ENCODE measurements at places on chromosomes 1 and 21. TPM values are rescaled to one million over a fixed set of nuclear protein-coding genes. Genes with fewer than 3 reads are reported as not detected.

CR1L gene
- total RNA-seq, result not detected

CBR3 gene
- total RNA-seq, result 29.4 TPM

VTCN1 gene
- total RNA-seq, result not detected

S100A1 gene
- 0.54 TPM for total RNA-seq

SLAMF8 gene
- total RNA-seq, result not detected

TYW3 gene
- 19.6 TPM for total RNA-seq

ARHGAP29 gene
- 32.5 TPM for total RNA-seq

OR6K6 gene
- total RNA-seq, result not detected

MROH7 gene
- total RNA-seq, result 0.27 TPM

RGS21 gene
- not detected for total RNA-seq

TAL1 gene
- 0.08 TPM for total RNA-seq

LCE3C gene
- total RNA-seq, result not detected

BARHL2 gene
- not detected for total RNA-seq

GCSAML gene
- not detected for total RNA-seq

KRTAP12-4 gene
- not detected for total RNA-seq

RAB7B gene
- 7.4 TPM for total RNA-seq

RIMS3 gene
- total RNA-seq, result 0.36 TPM

GPATCH3 gene
- 21.0 TPM for total RNA-seq

KCNJ9 gene
- 0.08 TPM for total RNA-seq

PIK3C2B gene
- total RNA-seq, result 4.5 TPM

GJA4 gene
- total RNA-seq, result not detected

LCA5L gene
- total RNA-seq, result 0.65 TPM

SLC2A5 gene
- total RNA-seq, result 0.90 TPM

ZBTB8A gene
- total RNA-seq, result 7.1 TPM

BACE2 gene
- 127 TPM for total RNA-seq

ADAMTS1 gene
- 284 TPM for total RNA-seq

SEC22B gene
- total RNA-seq, result 70.3 TPM

AMY1B gene
- total RNA-seq, result not detected

TP73 gene
- total RNA-seq, result 0.18 TPM

E2F2 gene
- 5.6 TPM for total RNA-seq

MFAP2 gene
- total RNA-seq, result 47.7 TPM
